Stimulated activated CD4-positive, alpha-beta T cell treated with anti-CD3 and anti-CD28 coated beads, Interleukin-1b, Interleukin-23, amount 100 ng/mL, for 48 hours (primary cell): ENCODE measurements at places on chromosomes 3 and 15.

- DNase-seq = no peak
Observed at GRCh38 chr3:106813742-106814141, 563.5 kb upstream of the CCDC54 start.

- DNase-seq = no peak
Observed at GRCh38 chr3:54783611-54784010, 144.2 kb downstream of the LRTM1 start.

DNA sequence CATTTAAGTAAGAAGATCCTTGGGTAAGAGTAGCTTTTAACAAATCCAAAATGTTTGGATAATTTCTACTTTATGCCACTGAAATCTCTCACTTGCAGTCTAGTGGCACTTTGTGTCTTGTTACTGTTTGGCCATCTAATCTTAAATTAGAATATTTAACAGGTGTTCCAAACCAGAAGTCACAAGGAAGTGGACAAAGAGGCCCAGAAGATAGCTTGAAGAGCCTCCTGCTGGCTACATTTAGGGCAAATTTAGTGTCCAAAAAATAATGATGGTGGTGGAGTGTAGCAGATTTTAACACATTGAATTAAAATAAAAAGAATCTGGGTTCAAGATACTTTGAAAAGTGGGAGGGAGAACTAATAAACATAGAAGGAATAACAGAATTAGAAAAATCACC is 172.2 kb downstream of the GHSR start:
- DNase-seq = no peak

DNA sequence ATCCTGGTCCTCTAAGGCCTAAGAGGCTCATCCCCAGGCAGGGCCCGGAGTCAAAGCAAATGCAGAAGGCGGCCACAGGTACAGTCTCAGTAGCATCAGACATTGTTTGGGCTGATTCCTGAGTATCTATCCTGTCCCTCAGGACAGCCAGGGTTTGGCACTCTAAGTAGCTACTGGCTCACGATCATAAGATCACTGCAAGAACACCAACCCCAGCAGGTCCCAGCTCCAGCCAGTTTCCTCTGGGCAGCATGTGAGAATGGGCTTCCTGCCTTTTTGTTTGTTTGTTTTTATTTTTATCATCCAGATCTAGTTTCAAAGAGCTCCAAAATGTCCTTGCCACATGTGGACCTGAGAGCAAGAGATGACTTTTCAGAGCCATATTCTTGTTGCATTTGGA is 32.7 kb downstream of the LRRFIP2 start:
- no peak for DNase-seq

DNA sequence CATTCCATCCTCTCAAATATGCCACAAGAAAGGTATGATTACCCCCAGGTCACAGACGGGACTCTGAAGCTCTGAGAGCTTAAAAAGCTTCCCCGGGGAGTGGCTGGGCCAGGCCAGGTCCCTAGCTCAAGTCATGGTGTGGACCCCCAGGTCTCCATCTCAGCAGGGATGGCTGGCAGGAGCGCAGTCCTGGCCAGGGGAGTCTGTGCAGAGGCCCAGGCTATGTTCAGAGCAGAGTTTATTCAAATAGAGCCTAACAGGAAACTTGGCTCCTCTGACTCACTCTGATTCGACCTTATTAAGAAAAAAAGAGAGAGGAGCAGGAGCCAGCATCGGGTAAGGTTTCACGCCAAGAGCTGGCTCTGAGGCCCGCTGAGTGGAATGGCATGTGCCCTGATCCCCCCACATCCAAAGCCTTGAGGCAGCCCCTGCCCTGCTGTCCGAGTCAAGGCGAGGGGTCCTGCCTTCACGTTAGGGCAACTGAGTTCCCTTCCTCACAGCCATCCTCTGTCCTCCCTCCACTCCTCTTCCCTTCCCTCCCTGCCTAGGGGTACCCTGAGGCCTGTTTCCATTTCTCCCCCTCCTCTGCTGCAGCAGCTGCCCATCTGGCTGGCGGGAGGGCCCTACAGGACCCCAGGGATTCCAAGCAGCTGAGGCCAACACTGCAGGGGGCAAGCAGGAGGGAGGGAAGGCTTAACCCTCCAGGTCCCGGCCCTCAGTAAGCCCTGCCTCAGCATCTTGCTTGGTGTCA is 1.9 kb upstream of the LOXL1 start:
- DNase-seq = peak; percentile 31

GRCh38 chr3:128364808-128365360 is 101.8 kb downstream of the DNAJB8 start:
- DNase-seq = no peak
